ENCODE measurements at places on chromosomes 7 and 10.

- no peak for DNase-seq
These were observed 3.3 kb upstream of the UNCX start for GRCh38 chr7:1229202-1229947.

- peak; percentile 65 for DNase-seq
These were observed 174.8 kb upstream of the FZD1 start for GRCh38 chr7:91089382-91089963.

- DNase-seq, result no peak
These were observed 311.4 kb upstream of the AKR1E2 start for GRCh38 chr10:4514445-4515108.

DNA sequence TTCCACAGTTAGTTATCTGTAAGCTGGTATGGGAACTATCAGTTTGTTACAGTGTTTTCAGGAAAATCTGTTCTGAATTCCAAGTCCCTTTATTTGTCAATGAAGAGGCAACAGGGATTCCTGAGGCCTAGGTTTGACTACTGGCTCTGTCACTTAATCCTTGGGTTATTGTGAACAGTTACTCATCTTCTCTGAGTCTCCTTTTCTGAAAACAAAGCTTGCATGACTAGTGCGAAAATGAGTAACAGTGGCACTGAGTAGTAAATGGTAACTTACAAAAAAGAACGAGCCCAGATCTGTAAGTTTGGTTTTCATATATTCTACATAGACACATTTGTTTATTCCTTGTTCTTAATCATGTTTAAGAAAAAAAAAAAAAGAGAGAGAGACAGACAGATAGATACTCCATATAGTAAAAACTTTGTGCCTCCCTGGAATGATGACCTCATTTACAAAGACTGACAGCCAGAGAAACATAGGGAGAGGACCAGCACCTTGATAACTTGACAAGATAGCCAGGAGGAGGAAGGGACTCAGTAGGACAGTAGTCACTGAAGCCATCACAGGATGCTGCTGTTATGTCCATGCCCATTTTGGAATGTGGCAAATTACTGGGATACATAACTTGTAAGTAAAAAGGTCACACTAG, 1.9 kb downstream of the MRPS33 start:
- no peak for DNase-seq

DNA sequence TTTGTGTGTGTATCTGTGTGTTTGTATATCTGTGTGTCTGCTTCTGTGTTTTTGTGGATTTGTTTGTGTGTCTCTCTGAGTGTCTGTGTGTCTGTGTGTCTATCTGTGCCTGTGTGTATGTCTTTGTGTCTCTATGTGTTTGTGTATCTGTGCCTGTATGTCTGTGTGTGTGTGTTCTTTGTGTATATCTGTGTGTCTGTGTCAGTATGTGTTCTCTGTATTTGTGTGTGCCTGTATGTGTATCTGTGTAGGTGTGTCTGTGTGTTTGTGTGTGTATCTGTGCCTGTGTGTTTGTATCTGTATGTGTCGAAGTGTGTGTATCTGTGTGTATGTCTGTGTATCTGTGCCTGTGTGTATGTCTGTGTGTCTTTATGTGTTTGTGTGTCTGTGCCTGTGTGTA, 118.2 kb downstream of the SH2D4B start:
- no peak for DNase-seq

- DNase-seq, result no peak
These were observed 52.5 kb upstream of the GRB10 start for GRCh38 chr7:50835156-50835555.

- DNase-seq, result peak; percentile 53
These were observed 25.2 kb downstream of the HTRA1 start for GRCh38 chr10:122486406-122487080.

GRCh38 chr7:99734987-99735386, at the start of gene CYP3A7:
Gene CYP3A7 (minus strand): TSS chr7:99735196. CDS start chr7:99735093, 103 bp downstream.
- no peak for DNase-seq

- DNase-seq, result no peak
These were observed 83.5 kb downstream of the TNS3 start for GRCh38 chr7:47498229-47499056.

DNA sequence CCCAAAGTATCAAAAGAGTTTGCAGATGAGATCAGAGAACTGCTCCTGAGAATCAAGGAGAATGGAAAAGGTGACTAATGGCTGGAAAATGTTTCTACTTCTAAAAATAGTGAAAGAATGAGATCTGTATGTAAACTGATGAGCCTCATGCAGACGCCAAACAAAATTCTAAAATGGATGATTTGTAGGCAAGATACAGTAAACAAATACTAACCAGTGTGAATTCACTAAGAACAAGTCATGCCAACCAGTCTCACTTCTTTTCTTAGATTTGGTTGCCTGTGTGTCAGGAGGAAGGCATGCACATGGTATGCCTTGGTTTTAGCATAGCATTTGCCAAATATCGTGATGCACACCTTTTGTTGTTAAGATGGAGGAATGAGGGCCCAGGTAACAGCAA, 94.9 kb upstream of the PIK3CG start:
- DNase-seq, result peak; percentile 92

DNA sequence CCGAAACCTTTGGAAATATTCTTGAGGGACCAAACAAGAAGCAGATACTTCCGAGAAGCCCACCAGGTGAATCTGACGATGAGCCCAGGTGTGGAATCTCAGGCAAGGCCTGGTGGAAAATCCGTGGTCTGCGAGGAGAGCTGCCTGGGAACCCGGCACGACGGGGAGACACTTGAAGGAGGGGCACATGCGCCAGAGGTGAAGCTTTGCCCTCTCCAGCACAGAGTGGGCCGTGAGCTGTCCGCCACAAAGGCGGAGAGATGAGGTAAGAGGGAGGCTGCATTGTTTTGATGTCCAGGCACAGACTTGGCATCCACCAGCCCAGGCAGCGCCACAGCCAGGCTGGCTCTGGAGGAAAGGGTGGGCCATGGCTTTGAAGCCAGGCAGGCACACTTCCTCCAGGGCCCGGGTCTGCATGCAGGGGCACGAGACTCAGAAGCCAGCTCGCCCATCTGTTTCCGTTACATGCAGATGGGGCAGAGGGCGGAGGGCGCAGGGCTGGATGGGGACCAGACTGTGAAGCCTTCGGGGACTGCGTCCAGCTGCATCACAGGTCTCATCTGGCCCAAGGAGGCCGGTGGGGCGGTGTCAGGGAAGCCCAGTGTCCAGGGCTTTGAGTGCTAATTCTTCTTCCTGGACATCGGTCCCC, 45.4 kb downstream of the CALML3 start:
- DNase-seq, result no peak

GRCh38 chr7:139854124-139854511, 25.1 kb downstream of the TBXAS1 start:
- peak; percentile 83 for DNase-seq

GRCh38 chr10:110404413-110404812, 93.3 kb upstream of the DUSP5 start:
- no peak for DNase-seq

DNA sequence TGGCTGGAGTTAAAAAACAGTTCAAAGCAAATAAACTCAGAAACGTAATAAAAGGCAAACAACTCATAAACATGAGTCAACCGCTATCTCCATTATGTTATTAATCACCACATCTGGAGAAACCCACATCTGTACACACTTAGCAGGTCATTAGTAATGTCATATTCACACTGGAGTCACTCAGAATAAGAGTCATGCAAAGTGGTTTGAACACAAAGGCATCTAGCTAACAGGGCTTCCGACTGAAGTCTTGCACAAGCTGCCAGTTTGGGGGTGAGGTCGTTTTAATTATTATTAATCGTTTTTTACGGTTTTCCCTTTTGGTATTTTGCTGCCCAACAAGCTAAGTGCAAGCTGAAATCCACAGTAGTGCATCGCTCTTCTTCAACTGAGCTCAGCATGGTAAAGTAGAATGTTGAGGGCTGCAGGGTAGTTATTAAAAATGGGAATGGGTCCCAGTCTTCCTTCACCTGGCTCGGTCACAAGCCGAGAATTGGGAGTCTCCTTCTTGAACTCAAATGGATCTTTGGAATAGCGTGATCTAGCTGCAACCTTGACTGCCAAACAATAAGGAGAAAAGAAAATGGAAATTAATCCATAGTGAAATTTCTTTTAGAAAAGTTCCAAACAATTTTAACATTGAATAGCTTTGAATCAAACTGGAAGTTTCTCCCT, 663.5 kb downstream of the KCNMA1 start:
- no peak for DNase-seq

DNA sequence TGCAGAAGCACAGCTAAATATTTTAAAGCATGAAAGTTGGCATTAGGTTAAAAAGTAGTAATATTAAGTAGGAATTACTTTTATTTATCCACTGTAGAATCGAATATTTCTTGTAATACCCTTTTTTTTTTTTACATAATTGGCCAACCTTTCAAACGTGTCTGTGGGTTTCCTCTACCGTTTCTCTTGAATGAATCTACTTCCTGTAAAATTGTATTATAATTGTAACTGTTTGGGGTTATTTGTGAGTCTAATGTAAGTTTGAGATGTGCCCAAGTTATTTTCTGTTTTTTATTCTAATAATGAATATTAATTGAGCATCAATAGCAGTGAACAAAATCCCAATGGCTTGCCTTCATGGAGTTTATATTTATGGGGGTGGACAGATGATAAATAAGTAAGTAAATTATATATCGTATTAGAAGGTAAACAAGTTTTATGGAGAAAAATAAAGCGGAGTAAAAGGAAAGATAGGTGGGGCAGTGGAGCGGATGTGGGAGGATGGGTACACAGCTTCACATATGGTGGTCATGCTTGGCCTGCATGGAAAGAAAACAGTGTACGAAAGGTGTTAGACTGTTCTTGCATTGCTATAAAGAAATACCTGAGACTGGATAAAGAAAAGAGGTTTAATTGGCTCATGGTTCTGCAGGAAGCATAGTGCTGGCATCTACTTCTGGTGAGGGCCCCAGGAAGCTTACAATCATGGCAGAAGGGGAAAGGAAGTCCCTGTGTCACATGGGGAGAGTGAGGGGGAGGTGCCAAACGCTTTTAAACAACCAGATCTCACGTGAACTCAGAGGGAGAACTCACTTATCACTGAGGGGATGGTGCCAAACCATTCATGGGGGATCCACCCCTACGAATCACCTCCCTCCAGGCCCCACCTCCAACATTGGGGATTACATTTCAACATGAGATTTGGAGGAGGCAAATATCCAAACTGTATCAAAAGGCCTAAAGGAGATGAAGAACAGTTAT, 5.4 kb downstream of the TSPAN13 start:
- DNase-seq, result no peak

GRCh38 chr10:103595933-103596726, 102.6 kb downstream of the NEURL1 start:
- no peak for DNase-seq

DNA sequence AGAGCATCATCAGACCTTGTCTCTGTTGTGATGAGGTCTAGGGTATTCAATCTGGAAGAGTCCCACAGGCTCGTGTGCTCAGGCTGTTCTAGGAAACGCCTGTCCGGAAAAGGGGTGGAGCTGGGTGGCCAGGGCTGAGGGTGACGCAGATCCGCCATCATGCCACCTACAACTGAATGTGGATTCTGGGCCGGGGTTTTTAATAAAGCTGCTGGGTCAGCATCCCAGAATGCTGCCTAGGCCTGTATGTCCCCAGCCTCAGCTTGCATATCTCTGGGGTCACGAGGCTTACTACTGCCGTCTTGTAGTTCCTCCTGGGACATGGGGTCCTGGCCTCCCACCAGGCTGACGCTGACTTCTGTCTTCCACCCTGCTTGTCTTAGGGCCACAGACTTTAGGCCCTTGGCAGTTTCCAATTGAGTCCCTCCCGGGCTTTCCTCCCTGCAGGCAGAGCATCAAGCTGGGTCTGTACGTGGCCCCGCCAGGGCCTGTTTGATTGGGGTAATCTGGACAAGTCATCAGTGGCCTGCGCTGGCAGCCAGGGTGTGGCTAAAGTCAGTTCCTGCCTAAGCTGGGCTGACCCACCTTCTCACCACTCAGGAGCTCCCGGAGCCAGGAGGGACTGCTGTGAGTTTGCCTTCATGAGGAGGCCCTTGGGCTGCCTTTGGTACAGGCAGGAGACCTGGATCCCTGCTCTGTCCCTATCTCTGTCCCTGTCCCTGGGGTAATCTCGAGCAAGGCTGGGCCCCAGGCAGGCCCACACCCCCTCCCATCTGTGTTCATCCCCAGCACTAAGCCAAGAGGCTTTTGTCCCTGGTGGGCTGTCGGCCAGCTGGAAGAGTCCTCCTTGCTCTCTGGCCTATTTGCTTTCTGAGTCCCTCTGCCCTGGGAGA, 79.9 kb downstream of the ZMIZ1 start:
- DNase-seq, result no peak

GRCh38 chr10:67971311-67971710, 86.9 kb downstream of the SIRT1 start:
- no peak for DNase-seq

GRCh38 chr7:143361552-143362130, 872 bp downstream of the FAM131B start:
- DNase-seq, result no peak

GRCh38 chr10:118495499-118495898, 99.9 kb downstream of the PRLHR start:
- DNase-seq, result no peak

- no peak for DNase-seq
These were observed 340.5 kb downstream of the TNS3 start for GRCh38 chr7:47241112-47242065.

DNA sequence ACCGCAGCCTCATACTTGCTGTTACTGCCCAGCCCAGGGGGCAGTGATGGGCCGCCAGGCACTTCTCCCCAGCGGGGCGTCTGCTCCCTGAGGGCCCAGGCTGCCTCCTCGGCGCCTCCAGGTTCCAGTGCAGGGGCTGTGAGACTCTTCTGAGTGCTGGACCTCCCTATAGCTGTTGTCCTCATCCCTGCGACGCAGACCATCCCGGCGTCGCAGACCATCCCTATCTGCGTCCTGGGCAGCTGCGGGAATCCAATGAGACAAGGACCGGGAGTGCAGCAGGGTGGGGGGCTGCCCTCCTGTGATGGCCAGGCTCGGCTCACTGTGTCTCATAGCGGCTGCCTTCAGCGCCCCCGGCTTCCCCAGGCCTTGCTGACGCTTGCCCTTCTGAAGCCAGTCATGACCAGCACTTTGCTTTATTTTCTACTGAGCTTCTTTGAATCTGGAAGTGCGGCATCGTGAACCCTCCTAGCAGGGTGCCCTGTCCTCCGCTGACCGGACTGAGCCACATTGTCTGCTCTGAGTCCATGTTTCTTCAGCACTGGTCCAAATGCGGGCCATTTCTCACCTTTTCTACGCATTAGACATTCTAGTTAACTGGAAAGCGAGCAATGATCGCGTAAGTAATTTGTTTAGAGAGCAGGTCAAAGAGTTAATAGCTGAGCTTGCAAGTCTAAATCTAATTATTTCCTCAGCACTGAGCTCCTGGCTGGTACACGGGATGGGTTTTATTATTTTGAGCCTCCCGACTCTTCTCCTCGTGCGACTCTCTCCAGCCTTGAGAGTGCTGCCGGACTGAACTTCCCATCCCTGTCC, 339.5 kb downstream of the WDR37 start:
- DNase-seq, result no peak

DNA sequence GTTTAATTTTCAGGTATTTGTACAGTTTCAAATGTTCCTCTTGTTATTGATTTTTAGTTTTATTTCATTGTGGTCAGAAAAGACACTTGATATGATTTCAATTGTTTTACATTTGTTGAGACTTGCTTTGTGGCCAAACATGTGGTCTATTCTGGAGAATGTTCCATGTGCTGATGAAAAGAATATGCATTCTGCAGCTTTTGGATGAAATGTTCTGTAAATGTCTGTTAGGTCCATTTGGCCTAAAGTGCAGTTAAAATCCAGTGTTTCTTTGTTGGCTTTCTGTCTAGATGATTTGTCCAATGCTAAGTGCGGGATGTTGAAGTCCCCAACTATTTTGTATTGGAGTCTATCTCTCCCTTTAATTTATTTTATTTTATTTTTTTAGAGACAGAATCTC, 70.5 kb downstream of the ZNF503 start:
- no peak for DNase-seq

Measured in choroid plexus epithelial cell (primary cell).